ENCODE measurements at places on chromosomes 6 and 20.

DNA sequence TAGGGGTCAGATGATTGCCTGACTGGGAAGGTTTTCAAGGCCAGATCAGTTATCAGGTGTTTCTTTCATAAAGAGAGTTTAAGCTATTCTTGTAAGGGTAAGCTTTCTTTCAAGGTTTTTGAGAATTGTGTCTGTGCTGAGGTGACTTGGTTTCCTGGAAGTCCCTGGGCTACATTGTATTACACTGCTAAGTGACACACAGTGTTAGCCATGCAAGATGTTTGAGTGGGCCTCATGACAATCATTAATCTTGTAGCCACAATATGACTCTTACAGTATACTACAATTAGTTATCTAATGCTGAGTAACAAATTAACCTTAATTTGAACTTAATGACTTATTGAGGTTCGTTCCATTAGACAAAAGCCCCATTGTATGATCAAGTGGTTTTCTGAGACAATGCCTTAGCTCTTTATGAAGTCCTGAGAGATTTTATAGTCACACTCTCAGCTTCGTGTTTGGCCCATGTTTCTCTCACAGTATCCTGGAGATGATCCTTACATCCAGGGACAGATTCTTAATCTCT lies 186.7 kb downstream of the RPS12 start:
- DNase-seq: no peak

GRCh38 chr6:117494694-117495318 lies 12.3 kb downstream of the DCBLD1 start:
- no peak for DNase-seq

- no peak for DNase-seq
These were observed 171.7 kb downstream of the WDR27 start for GRCh38 chr6:169529931-169530751.

DNA sequence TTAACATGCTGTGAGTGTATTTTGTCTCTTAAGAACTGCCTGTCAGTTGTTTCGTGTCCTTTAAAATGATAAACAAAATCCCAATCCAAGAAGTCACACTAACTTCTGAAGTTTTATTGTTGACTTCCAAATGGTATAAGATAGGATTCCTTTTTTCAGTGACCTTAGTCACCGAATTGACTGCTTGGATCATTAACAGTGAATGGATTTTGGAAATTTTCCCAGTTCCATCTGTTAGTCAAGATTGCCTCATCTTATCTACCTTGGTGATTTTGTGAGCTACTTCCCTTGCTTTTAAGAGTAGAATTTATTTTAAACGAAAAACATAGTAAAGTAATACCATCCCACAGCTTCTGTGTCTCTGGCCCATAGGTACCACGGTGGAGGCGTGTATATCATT lies 14.9 kb downstream of the RIOK1 start:
- no peak for DNase-seq

GRCh38 chr6:32962213-32962826 lies 6.1 kb upstream of the BRD2 start:
- no peak for DNase-seq

GRCh38 chr6:37882724-37883413 lies 63.3 kb downstream of the ZFAND3 start:
- DNase-seq: no peak

DNA sequence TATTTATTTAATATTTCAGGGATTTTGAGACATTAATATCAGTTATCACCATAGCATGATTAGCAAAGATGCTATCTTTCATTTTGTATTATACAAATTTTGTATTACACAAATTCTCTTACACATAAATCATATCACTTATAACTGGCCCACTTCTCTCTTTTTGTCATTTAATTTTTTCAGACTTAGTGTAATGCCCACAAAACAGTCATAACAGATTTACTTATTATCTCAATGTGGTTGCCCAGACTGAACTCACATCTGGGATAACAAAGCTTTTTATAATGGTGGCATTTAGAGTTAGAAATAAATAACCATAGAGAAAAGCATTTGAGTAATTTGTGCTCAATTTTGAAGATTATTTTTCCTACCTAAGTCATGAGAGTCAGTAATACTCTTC lies 148.3 kb downstream of the TFAP2B start:
- no peak for DNase-seq

GRCh38 chr6:1608222-1609040 lies 1.3 kb upstream of the FOXC1 start:
- DNase-seq: no peak

GRCh38 chr20:37346236-37346534 lies 245 bp downstream of the SRC start:
- DNase-seq: no peak

GRCh38 chr20:40471261-40471629 lies 217.8 kb downstream of the MAFB start:
- DNase-seq: no peak

DNA sequence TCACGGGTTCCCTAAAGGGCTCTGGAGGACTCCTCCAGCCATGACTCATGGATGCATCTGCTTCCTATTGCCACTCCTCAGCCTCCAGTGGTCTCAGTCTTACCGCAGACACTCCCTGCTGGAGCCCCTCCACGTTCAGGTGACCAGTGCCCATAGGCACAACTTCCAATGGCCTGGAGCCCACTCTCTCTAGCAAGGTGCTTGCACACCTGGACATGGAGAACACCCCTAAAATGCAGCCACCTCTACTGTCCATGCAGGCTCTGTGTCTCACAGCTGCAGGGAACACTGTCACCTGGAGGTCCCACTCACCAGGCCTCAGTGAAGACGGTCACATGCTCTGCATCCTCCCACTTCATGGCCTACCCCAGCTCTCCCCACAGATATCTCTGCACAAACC lies 36.0 kb downstream of the HUS1B start:
- DNase-seq: no peak

- no peak for DNase-seq
These were observed 1.9 kb upstream of the MYT1 start for GRCh38 chr20:64162239-64162910.

- DNase-seq: no peak
These were observed 171.6 kb downstream of the MTHFD1L start for GRCh38 chr6:151036869-151037680.

DNA sequence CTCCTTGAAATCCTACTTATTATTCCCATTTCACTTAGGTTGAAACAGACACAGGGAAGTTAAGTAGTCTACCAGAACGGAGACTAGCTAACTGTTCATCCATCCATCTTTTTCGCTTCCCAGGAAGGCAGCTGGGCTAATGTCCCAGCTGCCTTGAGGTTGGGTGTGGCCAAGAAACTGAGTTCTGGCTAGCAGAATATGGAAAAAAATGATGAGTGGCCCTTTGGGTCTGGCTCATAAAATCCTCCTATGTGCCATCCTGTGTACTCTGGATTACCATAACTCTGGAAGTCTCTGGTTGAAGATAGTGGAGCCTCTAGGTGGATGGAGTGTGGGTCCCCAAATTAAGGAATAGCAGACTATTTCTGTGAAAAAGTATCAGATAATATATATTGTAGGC lies 206.2 kb downstream of the HIVEP2 start:
- DNase-seq: no peak

GRCh38 chr6:14885498-14885897 lies 360.4 kb upstream of the JARID2 start:
- no peak for DNase-seq

DNA sequence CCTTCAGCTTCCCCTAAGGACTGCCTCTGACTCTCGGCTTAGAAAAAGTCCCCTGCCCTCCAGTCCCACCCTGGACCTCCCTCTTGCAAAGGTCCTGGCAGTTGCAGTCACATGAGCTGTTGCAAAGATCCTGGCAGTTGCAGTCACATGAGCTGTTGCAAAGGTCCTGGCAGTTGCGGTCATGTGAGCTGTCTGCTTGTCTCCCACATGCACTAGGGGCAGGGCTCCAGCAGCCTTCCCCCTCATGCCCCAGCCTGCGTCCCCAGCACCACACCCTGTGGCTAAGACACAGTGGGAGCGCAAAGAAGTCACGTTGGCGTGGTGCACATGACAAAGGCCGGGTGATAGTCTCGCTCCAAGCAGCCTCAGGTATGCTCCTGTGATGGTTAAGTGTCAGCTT lies 82.9 kb downstream of the ZNF217 start:
- DNase-seq: no peak

- DNase-seq: no peak
These were observed 221.9 kb upstream of the CDH4 start for GRCh38 chr20:61030130-61030529.

DNA sequence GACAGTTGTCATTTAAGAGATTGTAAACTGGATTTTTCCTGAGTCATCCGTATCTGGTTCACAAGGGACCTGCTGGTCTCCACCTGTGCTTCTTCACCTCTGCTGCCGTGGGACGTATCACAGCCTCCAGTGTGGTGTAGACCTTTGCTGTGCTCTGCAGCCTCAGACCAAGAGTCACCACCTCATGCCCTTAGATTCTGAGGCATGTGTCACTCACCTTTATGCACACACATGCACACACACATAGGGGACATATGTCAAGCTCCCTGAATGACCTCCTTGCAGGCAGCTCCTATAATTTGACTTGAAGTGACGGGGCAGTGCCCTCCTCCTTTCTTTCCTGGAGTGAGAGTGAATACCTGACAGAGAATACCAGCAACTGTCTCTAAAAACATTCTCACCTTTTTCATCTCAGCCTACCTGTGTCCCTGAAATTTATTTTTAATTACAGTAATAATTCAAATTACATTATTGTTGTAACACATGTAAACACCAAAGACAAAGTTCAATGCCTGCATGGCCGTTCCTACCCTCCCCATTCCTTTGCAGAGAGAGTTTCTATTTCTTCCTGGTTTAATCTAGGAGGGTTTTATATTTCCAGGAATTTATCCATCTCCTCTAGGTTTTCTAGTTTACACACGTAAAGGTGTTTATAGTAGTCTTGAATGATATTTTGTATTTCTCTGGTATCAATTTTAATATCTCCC lies 3.5 kb downstream of the SLC17A4 start:
- no peak for DNase-seq

GRCh38 chr6:108174371-108175175 lies 8.8 kb downstream of the NR2E1 start:
- DNase-seq: no peak

- DNase-seq: no peak
These were observed 256.7 kb downstream of the ZNF217 start for GRCh38 chr20:53336892-53337291.

GRCh38 chr6:133166766-133167165 lies 74.4 kb upstream of the EYA4 start:
- no peak for DNase-seq

- no peak for DNase-seq
These were observed 304.7 kb downstream of the SOX4 start for GRCh38 chr6:21898107-21898796.

DNA sequence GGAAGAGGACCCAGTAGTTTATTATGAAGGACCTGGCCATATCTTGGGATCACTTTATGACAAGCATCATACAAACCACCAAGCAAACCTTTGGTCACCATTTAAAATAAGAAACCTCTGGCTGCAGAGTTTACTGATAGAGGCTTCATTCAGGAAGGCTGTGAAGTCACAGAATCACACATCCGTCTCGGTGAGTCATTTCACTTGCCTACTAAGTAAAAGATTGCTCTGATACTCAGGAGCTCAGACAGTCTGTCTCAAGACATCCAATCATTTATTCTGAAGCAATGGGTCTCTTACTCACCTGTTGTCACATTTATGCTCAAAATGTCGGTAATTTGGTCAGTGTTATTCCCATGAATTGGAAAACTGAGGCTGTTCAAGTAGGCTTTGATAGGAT lies 33.7 kb downstream of the ADGRF5 start:
- no peak for DNase-seq

DNA sequence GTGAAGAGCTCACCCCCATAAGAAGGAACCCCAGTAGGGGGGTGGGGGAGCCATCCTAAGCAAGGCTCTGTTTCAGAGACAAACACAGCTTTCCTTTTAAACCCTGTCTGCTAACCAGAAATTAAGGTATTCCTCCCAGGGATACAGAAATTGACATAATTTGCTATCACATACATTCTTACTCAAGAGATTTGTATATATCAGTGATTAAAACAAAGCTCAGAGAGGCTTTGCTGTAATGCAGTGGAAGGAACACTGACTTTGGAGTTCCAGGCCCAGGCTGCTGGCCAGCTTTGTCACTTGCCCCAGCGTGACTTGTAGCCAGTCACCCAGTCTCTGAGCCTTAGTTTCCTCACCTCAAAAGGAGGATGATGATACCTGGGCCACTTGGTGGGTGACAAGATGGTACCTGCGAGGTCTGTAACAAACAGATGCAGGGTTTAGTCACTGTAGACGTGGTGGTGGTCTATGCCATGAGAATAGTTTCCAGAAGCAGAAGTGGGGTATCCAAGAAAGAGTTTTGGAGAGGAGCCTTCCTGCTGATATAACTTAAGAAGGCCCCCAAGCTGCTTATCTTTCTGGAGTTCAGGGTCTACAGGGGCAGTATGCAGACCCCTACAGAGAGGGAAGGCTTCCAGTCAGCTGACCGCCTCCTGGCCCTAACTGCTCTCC lies 3.2 kb upstream of the FOXF2 start:
- DNase-seq: no peak

GRCh38 chr6:131683479-131683878 lies 17.7 kb downstream of the OR2A4 start:
- no peak for DNase-seq

GRCh38 chr6:84526631-84527030 lies 237.8 kb downstream of the TBX18 start:
- DNase-seq: no peak

GRCh38 chr6:79066330-79066729 lies 11.7 kb downstream of the PHIP start:
- no peak for DNase-seq

DNA sequence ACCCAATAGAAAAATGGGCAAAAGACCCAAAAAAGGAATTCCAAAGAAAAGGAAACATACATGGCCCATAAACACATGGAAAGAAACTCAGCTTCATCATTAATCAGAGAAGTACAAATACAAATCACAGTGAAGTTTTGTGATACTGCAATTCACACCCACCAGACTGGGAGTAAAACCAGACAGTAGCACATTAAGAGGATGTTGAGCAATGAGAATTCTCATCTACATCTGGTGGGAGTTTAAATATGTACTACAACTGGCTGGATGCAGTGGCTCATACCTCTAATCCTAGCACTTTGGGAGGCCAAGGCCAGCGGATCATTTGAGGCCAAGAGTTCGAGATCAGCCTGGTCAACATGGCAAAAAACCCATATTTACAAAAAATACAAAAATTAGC lies 125.7 kb upstream of the PHACTR1 start:
- DNase-seq: no peak

DNA sequence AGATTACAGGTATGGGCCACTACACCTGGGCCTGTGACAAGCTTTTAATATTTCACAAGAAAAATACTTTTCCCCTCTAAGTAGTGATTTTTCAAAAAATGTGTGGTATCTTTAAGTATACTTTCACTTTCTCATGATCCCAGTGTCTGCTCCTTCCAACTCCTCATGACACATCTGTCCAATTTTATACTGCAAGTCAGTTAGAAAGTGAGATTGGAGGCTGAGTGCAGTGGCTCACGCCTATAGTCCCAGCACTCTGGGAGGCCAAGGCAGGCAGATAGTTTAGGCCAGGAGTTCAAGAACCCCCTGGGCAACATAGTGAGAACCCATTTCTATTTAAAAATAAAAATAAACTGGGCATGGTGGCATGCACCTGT lies 20.2 kb downstream of the PIM1 start:
- no peak for DNase-seq

DNA sequence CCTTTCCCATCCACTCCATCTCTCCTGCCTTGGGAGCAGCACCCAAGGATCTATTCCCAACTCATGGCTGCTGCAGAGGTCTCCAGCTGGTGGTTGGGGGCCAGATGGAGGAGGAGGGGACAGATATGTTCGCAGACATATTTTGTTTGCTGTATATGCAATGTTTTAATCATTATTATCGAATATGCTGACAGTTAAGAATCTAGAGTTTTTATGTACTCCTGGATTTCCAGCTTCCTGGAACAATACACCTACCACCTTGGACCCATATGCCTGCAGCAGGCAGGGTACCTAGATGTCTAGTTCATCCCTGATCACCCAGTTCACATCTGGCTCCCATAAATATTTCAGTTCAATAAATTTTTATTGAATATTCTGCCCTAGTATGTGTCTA lies 9.0 kb downstream of the FAM110A start:
- no peak for DNase-seq

Data from left renal cortex interstitium (tissue), 4 donors.